AG10803 (cell line): ENCODE measurements at places on chromosomes 7 and 10.
A peak's percentile ranks its signal among the peaks of the same experiment; 100 is the strongest.

DNA sequence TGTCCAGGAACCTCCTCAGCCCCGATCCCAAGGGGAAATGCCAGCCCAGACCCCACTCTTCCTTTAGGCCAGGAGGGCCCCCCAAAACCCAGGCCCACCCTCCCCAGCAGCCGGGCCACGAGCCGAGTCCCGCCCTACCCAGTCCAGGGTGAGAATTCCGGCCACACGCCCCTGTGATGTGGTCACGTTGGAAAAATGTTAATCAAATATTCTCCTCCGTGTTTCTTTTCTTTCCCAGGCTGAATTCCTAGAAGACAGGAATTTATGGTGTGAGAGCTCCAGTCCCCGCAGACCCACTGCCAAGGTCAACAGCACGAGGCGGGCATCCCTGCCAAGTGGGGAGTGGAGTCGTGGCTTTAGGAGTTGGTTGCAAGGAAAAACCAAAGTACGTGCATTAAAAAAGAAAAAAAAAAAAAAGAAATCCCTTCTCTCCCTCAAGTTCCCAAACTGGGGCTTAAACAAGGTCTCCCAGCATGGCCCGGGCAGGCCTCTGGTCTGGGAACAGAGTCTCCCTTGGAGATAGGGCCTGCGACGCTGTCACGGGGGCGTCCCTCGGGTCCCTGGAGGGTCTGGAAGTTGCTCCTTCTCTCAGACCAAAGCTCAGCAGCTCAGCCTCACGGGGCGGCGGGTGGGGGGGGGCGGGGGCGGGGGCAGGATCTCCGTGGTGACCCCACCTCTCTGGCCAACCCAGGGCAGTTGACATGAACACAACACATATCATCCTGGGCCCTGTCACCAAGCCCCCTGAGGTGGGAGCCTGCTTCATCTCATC is 28.1 kb upstream of the ELN start:
- DNase-seq: peak; percentile 99

- DNase-seq: no peak
Observed at GRCh38 chr10:78383378-78384048, 349.9 kb downstream of the RPS24 start.

GRCh38 chr10:12322583-12323131 is 26.7 kb upstream of the CAMK1D start:
- DNase-seq: no peak

DNA sequence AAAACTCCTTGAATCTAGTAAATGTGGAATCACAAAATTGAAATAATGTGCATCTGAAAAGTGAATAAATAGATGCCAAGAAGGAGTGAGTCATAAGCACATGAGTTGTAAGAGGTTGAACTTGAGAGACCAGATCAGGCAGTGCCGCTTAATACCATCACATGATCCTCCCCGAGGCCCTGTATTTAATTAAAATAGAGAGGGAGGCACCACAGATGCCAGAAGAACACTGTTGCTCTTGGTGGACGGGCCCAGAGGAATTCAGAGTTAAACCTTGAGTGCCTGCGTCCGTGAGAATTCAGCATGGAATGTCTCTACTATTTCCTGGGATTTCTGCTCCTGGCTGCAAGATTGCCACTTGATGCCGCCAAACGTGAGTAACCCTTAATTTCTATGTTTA is at the start of gene GPNMB:
TSS of gene GPNMB (plus strand) at position 221 of the 400 bp plus-strand sequence. CDS start at position 304, 83 bp downstream.
- peak; percentile 98 for DNase-seq

- no peak for DNase-seq
Observed at GRCh38 chr10:28951484-28951883, 274.2 kb downstream of the BAMBI start.

DNA sequence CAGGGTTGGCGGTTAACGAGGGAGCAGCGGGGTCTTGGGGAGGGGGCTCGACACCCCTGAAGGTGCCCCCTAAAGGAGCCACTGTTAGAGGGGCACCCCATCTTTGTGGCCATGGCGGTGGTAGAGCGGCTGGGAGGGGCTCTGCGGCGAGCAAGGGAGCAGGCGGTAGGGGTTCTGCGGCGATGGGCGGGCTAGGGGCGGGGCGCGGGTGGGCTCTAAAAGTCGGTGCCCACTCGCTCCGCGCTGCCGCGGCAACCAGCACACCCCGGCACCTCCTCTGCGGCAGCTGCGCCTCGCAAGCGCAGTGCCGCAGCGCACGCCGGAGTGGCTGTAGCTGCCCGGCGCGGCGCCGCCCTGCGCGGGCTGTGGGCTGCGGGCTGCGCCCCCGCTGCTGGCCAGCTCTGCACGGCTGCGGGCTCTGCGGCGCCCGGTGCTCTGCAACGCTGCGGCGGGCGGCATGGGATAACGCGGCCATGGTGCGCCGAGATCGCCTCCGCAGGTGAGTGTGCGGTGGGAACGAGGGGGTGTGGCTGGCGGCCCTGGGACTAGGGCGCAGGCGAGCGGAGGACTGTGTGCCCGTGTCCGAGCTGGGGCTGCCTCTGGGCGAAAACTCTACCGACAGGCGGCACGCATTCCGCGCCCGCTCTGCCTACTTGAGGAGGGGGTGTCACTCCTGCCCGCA is at the start of gene MEST:
TSS of gene MEST (plus strand) at position 245 of the 682 bp plus-strand sequence. CDS start at position 474, 229 bp downstream.
- no peak for DNase-seq

GRCh38 chr10:69874449-69874848 is 72.7 kb downstream of the COL13A1 start:
- DNase-seq: peak; percentile 71

DNA sequence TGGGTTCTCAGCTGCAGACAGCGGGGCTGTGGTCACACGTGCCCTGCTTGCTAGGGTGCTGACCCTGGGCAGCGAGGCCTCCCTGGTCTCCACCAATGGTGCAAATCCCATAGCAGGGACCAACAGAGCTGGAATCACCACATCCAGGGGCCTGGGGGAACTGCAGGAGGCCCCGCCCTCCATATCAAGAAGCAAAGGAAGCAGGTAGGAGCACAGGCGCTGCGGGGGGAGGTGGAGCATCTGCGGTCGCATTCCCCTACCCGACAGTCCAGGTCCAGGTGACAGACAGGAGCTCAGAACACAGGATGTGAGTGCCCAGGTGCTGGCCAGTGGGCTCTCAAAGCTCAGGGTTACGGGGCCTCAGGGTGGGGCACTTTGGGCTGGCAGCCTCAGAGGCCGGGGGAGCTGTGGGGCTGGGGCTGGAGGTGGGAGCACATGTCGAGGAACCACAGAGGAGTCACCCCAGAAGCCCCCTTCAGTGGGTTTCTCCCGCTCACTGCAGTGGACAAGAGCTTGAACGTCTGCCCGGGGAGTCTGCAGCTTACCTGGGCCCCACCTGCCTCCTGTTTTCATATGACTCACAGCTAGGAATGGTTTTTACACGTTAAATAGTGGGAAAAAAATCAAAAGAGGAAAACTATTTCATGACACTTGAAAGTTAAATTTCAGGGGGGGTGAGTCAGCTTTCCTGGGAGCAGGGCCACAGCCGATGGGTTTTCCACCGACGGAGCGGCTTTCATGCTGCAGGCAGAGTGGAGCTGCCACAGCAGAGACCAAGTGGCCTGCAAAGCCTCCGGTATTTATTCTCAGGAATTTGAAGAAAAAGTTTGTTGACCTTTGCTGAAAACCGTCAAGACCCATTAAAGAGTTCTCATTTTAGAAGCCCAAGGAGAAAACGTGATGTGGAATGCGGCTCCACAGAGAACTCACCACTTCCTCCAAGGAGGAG is 148.7 kb upstream of the PPP2R2D start:
- no peak for DNase-seq

GRCh38 chr10:128498378-128498730 is 372.1 kb upstream of the MKI67 start:
- no peak for DNase-seq

DNA sequence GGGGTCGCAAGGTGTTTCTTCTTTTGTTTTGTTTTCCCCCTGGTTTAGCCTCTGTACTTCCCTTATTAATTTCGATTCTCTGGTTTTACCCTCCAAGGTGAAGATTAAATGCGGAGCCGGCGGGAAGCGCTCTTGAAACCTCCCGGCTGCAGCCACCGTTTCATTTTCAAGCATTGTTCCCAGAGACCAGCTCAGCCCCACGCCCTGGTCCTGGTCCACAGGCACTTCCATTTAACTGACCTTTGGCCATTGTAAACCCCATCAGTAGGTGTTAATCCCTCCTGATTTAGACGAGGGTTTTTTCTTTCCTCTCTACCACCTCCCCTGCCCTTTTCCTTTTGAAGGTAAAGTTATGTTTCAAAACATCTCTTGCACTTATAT is 39.2 kb upstream of the ENO4 start:
- DNase-seq: no peak

DNA sequence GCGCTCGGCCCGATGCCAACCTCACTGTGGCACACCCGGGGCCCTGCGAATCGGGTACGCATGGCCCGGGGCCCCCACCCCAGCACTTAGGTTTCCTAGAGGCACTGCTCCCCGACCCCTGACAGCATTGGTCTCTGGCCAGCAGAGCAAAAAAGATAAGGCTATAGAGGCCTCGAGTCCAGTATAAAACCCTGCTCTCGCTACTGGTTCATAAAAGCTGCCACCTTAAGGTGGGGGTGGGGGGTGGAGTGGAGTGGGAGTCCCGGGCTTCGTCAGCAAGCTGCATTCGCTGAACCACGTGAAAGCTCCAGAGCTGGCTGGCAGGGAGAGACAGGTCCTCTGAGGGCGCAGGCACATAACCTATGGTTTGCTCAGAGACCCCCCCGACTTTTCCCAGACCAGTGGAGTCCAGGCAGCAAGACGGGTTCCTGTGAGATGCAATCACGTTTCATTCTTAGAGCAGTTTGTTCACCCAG is 1.3 kb downstream of the KAZALD1 start:
- DNase-seq: no peak

- no peak for DNase-seq
Observed at GRCh38 chr7:53351681-53352080, 316.2 kb downstream of the POM121L12 start.

DNA sequence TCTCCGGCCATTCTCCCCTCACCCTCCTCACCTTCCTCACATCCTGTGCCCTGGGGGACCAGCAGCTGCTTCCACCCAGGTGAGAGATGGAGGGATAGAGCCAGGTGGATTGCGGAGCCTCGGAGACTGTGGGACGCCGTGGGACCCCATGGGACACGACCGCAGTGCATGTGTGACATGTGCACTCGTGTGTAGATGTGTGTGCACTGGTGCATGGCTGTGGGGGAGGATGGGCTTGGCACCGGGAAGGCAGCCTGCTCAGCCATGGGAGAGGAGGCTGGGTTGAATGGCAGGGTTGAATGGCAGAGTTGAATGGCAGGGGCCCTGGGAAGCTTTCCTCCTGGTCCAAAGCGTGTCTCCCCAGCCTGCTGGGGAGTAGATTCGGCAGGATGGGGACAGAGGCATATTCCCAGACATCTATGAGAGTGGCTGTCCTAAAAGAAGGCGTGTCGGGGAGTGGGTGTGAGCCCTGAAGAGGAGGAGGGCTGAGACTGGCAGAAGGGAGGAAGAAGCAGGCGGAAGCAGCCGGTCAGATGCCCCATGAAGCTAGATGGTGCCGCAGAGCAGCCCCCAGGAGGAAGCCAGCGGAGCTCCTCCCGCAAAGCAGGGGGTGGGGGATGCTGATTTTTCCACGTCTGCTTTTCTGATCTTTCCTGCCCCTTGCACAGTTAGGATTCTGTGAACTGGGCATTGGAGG is 815 bp downstream of the GIMAP8 start:
- no peak for DNase-seq

DNA sequence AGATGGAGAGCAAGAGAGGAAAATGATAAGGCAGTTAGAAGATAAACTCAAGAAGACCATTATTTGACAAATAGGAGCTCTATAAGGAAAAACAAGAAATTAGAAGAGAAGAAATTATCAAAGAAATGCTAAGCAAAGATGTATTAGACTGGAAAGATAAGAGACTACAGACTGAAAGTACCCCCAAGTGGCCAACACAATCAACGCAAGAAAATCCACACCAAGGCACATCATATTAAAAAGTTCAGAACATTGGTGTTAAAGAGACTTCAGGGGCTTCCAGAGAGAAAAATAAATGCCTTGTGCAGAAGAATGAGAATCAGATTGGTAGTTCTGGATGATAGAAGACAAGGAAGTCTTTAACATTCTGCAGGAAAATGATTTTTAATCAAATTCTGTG is 46.0 kb downstream of the SH2D4B start:
- DNase-seq: no peak

GRCh38 chr10:97852277-97852676 is 2.6 kb downstream of the GOLGA7B start:
- DNase-seq: no peak

DNA sequence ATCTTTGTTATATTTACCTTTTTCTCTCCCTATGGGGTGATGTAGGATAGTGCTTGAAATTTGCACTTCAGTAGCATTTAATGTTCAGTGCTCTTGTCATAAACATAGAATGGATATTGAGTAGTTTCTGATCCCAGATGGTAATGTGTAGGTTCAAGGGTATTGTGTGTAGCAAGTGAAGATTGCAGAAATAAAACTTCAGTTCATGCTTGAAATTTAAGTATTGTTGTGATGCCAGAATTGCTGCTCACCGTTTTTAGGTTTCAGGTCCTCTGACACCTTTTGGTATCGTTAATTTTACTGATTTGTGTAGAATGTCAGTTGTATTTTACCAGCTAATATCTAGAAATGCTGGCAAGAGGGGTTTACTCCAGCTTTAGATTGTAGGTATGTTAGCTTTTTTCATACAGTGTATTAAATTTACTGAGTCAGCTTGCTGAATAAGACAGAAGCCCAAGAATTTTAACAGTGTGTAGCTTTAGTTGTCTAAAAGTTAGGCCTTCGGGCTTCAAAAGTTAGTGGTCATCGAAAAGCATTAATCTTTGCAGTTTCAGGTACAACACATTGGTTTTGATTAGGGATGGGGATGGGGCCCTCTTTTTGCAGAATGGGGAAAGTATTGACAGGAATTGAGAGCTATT is 1.9 kb downstream of the PTEN start:
- no peak for DNase-seq

DNA sequence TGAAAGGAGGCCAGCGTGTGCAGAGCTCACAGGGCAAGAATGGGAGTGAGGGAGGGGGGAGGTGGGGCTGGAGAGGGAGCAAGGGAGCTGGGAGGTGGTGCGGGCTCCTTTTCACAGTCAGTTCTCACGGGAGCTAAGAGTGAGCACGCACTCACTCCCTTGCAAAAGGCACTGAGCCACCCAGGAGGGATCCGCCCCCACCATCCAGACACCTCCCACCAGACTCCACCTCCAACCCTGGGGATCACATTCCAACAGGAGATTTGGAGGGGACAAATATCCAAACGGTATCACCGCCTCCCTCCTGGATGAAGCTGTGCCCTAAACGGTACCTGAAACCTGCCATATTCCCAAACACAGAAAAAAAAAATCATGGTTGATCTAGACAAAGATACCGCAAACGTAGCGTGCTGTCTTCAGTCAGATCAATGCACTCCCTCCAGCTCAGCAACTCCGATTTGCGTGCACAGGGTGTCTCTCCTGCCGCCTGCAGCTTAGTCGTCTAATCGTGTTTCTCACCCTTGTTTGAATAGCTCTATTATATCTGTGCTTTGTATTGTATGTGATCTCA is 20.3 kb upstream of the PRKAG2 start:
- no peak for DNase-seq

- peak; percentile 11 for DNase-seq
Observed at GRCh38 chr7:127252778-127253280, at the start of gene GRM8. TSS of gene GRM8 (minus strand) at chr7:127252941.

DNA sequence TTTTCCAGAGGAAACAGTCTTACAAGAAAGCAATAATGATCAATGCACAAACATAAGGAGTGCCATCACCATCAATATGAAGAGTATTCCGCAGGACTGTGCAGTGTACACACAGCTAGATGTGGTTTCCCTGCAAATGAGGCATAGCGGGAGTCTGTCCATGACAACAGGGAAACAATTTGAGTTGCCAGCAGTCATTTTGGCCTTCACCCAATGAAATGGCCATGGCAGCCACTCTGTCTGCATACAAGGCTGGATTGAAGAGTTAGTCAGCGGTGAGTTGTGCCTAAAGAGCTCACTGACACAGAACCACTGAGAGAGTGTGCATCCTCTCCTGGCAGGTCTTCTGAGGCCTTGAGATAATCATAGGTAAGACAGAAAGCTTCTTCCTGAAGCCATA is 303.3 kb downstream of the IPMK start:
- peak; percentile 87 for DNase-seq
